ENCODE measurements at places on chromosomes 4 and X. TPM values are rescaled to one million over a fixed set of nuclear protein-coding genes. Genes with fewer than 3 reads are reported as not detected.

The CT45A10 gene
- not detected for polyA plus RNA-seq

The GAGE2A gene
- not detected for polyA plus RNA-seq

The FRMPD4 gene
- 0.02 TPM for polyA plus RNA-seq

The SHISA3 gene
- 1.00 TPM for polyA plus RNA-seq

The SATL1 gene
- polyA plus RNA-seq: not detected

The CCSER1 gene
- polyA plus RNA-seq: 1.4 TPM

The C4orf17 gene
- polyA plus RNA-seq: not detected

The SULT1B1 gene
- 7.3 TPM for polyA plus RNA-seq

The HSFX4 gene
- not detected for polyA plus RNA-seq

The FAM156B gene
- polyA plus RNA-seq: 34.2 TPM

The SYP gene
- polyA plus RNA-seq: 4.6 TPM

The LPAR4 gene
- 0.03 TPM for polyA plus RNA-seq

The LAS1L gene
- polyA plus RNA-seq: 23.6 TPM

The FAM47A gene
- not detected for polyA plus RNA-seq

The POLR2B gene
- 23.4 TPM for polyA plus RNA-seq

The ASB12 gene
- polyA plus RNA-seq: 0.11 TPM

The NXF2B gene
- 0.18 TPM for polyA plus RNA-seq

The SRPK3 gene
- 0.14 TPM for polyA plus RNA-seq

The APELA gene
- polyA plus RNA-seq: 0.35 TPM

The XAGE2 gene
- 61.2 TPM for polyA plus RNA-seq

The F8 gene
- 6.1 TPM for polyA plus RNA-seq

The NPNT gene
- polyA plus RNA-seq: 41.0 TPM

The ARHGAP36 gene
- not detected for polyA plus RNA-seq

The TAF7L gene
- 0.06 TPM for polyA plus RNA-seq

The JCHAIN gene
- 91.8 TPM for polyA plus RNA-seq

The RS1 gene
- 3.5 TPM for polyA plus RNA-seq

The IL2 gene
- not detected for polyA plus RNA-seq

The VCX2 gene
- not detected for polyA plus RNA-seq

The TRIM61 gene
- polyA plus RNA-seq: 1.3 TPM

The CXCL10 gene
- 18.6 TPM for polyA plus RNA-seq

The HEPH gene
- polyA plus RNA-seq: 1.6 TPM

The ENPP6 gene
- 0.09 TPM for polyA plus RNA-seq

The SGCB gene
- 7.3 TPM for polyA plus RNA-seq

The PABPC1L2A gene
- not detected for polyA plus RNA-seq

Data from lung (tissue), 17 donors.